Dorsolateral prefrontal cortex (tissue), 122 donors: ENCODE measurements at places on chromosomes 12 and 14. TPM values are rescaled to one million over a fixed set of nuclear protein-coding genes. Genes with fewer than 3 reads are reported as not detected.

CMA1 gene
- total RNA-seq, result not detected

TCL1B gene
- total RNA-seq, result not detected

ITPR2 gene
- total RNA-seq, result 56.6 TPM

PRH2 gene
- not detected for total RNA-seq

CARMIL3 gene
- 13.6 TPM for total RNA-seq

CCDC38 gene
- total RNA-seq, result not detected

P2RX7 gene
- total RNA-seq, result 49.5 TPM

STK38L gene
- 39.2 TPM for total RNA-seq

RTL1 gene
- total RNA-seq, result not detected

PDE3A gene
- 2.3 TPM for total RNA-seq
